Fibroblast of villous mesenchyme (primary cell): ENCODE measurements at places on chromosomes 16 and 17. TPM values are rescaled to one million over a fixed set of nuclear protein-coding genes. Genes with fewer than 3 reads are reported as not detected.

GRCh38 chr17:42131981-42132432 is 9.4 kb downstream of the HSPB9 start:
- no peak for DNase-seq

Gene TP53TG3
- 0.32 TPM in 1 of 2 replicates, not detected in the other for total RNA-seq

Gene PKMYT1
- 6.9 and 8.4 TPM in 2 replicates for total RNA-seq

Gene KREMEN2
- total RNA-seq, result under 0.01 TPM in 1 of 2 replicates, not detected in the other

DNA sequence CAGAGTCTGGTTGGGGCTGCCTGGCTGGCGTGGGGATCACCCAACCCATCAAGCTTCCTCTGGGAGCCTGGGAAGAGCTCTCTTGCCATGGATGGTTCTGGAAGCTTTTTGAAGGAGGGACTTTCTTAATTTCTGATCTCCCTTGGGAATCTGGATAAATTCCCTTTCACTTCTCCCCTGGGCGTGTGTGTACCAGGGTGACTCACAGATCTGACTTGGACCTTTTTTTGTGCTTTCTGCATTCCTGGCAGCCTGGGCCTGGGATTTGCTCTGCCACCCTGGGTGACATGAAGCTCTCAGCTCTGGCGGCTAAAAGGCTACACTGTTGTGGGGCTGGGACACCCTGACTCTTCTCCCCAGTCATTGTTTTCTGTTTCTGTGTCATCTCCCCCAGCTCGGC is 70.1 kb downstream of the ABCC1 start:
- peak; percentile 45 for DNase-seq

DNA sequence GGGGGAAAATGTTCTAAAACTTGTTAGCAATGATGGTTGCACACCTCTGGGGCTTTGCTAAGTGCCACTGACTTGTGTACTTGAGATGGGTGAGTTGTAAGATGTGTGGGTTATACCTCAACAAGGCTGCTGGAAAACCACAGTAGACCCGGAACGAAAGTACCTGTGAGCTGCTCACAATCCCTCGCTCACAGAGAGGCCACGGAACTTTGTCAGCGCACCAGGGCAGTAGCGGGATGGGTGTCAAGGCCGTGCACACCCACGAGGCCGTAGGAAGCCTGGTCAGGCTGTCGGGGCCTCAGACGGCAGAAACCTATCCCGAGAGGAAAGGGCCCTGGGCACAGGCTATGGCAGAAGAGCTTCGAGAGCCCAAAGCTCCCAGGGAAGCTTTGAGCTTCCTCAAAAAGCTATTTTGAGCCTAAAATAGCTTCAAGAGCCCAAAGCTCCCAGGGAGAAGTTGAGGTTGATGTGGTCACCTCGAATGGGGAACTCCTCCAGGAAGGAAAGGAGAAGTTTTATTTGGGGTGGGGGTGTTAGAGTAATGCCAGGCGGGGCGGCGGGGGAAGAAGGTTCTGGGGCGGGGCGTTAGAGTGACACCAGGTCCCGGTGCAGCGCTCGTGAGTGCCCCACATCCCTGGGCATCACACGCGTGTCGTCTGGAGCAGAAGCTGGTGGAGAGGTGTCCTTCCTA is 19.0 kb downstream of the CBFA2T3 start:
- DNase-seq, result no peak

DNA sequence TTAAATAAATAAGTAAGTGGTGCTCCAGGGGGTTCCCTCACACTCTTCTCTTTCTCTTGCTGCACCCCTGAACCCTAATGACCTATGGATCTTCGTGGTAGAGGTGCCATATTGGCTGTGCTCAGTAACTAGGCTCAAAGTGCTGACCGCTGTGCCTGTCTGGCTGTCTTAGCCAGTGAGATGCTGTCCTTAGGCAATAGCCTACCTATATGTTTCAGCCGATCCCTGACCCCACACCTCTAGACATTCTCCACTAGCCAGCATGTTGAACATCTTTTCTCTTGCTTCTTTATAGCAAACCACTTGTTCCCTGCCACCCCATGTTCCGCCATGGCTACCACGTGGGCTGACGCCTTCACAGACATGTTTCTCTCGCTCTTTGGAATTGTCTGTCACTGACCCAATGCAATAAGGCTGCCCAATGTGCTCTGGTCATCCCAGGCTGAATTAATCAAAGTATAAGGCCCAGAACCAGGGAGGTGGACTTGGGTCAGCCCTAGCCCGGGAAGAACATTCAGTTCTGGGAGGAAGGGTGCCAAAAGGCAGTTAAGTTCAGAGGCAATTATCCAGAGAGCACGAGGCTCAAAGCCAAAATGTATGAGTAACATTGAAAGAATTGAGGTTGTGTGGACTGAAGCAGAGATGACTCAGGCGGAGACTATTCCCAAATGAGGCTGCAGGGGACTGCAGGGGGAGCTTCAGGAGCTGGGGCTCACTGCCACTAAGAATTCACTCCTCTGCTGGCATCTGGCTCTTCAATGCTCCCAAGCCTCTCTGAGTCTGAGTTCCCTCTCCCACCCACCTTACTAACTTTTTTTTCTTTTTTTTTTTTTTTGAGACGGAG is 28.7 kb upstream of the TNRC6A start:
- DNase-seq, result peak; percentile 95
